ENCODE measurements at places on chromosomes 13 and 19.

DNA sequence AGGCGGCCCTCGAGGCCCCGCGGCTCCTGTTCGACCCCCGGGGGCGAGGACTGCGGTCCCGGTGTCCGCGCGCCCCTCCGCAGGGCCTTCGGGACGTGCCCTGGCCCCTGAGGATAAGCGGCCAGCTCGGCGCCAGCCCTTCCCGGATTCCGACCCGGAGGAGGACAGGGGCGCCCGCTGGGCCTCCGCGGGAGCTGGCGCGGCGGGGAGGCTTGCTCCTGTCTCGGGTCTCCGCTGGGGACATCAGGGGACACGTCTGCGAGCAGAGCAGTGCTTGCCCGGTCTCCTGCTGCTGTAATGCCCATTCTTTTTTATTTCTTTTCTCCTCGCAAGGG lies 829 bp downstream of the B3GLCT start:
- peak; percentile 44 for DNase-seq

DNA sequence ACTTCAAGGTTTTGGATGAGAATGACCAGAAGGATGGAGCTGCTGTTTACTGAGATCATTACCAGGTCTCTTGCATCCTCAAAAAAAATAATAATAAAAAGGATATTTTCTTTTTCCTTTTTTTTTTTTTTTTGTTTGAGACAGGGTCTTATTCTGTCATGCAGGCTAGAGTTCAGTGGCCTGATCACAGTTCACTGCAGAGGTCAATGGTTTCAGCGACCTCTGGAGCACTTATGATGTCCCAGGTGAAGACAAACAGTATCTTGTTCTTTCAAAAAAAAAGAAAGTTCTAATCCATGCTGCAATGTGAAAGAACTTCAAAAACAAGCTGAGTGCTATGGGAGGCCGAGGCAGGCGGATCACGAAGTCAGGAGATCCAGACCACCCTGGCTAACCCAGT lies 30.4 kb upstream of the TPM4 start:
- DNase-seq: no peak

GRCh38 chr19:32010071-32010470 lies 335.3 kb upstream of the ZNF507 start:
- no peak for DNase-seq

GRCh38 chr13:98333486-98333885 lies 156.4 kb upstream of the RNF113B start:
- no peak for DNase-seq

GRCh38 chr13:59531571-59532091 lies 632.1 kb downstream of the DIAPH3 start:
- DNase-seq: peak; percentile 13

- DNase-seq: no peak
These were observed 1677.1 kb downstream of the OLFM4 start for GRCh38 chr13:54705738-54706137.

GRCh38 chr13:112057736-112058518 lies 9.0 kb upstream of the SOX1 start:
- no peak for DNase-seq

GRCh38 chr13:91312324-91312723 lies 35.2 kb upstream of the MIR17HG start:
- DNase-seq: no peak

GRCh38 chr13:110533771-110534670 lies 27.5 kb downstream of the RAB20 start:
- DNase-seq: no peak

- DNase-seq: no peak
These were observed 14.5 kb downstream of the DAZAP1 start for GRCh38 chr19:1421958-1422305.

GRCh38 chr13:51453959-51454703 lies 1.3 kb upstream of the INTS6 start:
- DNase-seq: peak; percentile 41

DNA sequence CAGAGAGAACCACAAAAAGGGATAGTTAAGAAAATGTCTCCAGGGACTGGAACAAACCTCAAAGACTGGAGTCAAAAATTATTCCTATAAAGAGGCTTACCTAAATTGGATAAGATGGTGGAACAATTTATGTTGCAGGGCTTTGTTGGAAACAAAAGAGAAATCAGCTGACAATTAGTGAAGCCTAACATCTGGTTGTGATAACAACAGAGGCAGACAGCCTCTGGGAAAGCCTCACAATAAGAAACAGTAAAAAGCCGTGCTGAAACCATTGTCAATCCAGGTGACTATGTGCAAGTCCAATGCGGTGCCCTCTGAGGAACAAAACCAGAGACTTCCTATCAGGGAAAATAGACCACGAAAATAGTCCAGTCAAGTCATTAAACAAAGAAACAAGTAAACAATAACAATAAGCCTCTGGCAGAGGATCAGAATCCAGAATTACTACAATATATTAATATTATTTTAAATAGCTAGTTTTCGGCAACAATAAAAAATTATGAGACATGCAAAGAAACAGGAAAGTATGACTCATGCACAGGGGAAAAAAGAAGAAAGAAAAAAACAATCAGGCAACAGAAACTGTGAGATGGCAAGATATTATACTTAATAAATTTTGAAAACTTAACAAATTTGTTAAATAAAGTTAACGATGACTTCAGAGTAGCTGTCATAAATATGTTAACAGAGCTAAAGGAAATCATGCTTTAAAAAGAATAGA lies 99.7 kb upstream of the RXFP2 start:
- no peak for DNase-seq

DNA sequence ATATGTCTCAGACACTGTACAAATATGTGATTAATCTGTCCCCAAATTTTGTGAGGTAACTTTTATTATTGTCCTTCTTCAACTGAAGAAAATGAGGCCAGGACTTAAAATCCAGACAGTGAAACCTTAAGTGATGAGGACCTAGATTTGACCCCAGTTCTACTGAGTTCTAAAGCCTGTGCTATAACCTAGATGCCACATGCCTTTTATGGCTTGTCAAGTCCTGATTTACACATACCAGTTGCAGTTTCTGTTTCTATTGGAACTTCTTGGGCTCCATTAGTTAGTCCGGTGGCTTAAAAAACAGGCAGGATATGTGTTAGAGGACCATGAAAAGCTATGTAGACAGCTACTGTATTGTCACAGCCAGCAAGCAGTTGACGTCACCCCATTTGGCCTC lies 436.5 kb upstream of the KLHL1 start:
- DNase-seq: no peak

GRCh38 chr13:30898678-30899241 lies 7.3 kb upstream of the MEDAG start:
- peak; percentile 87 for DNase-seq

- no peak for DNase-seq
These were observed 14.0 kb downstream of the ELF1 start for GRCh38 chr13:41004875-41005693.

- DNase-seq: peak; percentile 21
These were observed 14.5 kb upstream of the CERS4 start for GRCh38 chr19:8194528-8195267.

- no peak for DNase-seq
These were observed at the start of gene BBC3 for GRCh38 chr19:47230921-47231214. Gene BBC3, minus strand, starts transcription at chr19:47231199. Its CDS starts 2,768 bp downstream, at chr19:47228431.

DNA sequence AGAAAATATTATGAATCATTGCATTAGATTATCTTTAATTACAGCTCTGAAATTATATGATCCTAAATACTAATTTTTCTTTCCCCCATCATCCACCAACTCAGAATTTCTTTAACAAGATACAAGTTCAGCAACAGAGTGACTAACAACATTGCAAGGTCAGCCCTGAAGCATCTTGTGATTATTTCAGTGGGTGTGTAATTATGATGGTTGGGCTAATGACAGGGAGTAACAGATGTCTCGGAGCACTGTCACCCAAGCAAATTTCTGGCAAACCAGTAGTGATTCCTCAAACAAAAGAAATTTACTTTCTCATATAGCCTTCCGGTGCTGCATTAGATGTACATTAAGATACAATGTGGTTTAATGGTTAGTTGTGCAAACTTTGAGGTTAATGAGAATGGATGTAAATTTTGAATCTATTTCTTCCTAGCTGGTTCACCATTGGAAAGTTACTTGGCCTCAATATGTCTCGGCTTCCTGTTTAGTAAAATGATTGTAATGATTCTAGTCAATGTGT lies 238.9 kb downstream of the ITGBL1 start:
- DNase-seq: no peak

- no peak for DNase-seq
These were observed 74.3 kb upstream of the LRCH1 start for GRCh38 chr13:46478651-46479050.

DNA sequence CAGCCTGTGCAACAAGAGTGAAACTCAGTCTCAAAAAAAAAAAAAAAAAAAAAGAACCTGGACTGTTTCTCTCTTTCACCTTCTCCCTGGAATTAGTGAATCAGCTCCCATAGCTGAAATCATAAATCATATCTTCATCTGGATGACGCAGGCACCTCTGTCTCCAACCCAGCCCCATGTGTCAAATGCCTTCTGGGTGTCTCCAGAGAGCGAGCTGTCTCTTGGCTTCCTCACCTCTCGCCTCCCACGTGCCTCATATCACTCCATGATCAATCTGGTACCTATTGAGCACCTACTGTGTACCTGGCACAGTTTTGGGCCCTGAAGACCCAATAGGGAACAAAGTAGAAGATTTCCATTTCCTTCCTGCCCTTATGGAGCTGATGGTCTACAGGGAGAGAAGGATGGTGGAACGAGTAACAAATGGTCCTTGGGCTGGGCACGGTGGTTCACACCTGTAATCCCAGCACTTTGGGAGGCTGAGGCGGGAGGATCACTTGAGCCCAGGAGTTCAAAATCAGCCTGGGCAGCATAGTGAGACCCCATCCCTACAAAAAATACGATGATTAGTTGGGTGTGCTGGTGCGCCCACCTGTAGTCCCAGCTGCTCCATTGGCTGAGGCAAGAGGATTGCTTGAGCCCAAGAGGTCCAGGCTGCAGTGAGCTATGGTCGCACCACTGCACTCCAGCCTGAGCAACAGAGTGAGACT lies 2.5 kb downstream of the HSD11B1L start:
- DNase-seq: no peak

DNA sequence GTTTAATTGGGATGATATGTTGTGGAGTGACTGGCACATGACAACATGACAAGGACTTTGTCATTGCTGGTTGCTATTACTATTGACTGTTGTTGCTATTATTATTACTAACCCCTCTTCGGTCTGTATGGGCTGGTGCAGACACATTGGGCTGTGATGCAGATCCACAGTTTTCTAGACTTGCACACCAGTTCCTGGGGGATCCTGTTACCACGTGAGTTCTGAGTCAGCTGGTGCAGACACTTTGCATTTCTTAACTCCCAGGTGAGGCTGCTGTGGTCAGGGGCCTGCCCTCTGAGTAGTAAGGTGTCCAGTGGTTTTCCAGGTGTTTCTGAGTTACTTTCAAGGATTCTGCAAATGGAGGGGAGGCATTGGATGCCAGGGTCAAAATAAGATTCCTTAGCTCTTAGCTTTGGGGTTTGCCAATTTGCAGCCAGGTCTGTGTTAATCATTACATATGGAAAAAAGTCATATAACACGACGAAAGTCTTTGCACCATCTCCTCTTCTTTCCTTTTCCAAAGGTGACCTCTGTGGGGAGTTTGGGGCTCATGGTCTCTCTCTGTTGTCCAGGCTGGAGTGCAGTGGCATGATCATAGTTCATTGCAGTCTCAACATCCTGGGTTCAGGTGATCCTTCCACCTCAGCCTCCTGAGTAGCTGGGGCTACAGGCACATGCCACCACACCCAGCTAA lies 19.3 kb downstream of the BICRA start:
- DNase-seq: no peak

DNA sequence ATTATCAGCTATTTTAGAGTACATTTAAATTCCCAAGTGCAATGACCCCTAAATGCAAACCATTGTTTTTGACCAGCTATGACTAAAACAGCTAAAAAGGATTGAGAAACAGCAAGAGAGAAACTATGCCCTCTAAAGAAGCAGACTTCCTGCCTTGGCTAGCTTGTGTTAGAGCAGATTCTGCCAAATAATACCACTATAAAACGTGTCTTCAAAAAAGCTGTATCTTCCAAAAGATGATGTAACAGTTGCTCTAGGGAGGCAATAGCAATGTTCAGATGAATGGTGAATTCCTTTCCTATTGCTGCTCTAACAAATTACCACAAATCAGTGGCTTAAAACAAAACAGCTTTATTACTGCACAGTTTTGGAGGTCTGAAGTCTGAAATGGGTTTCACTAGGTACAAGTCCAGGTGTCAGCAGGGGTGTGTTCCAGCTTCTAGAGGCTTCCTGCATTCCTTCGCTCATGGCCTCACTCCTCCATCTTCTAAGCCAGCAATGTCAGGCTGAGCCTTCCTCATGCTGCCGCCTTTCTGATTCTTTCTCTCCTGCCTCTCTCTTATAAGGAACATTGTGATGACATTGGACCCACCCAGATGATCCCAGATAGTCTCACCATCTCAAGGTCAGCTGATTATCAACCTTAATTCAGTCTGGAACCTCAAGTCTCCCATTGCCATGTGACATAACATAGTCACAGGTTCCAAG lies 84.5 kb downstream of the LRRC63 start:
- peak; percentile 78 for DNase-seq

- peak; percentile 19 for DNase-seq
These were observed 50.5 kb upstream of the UBE2L5 start for GRCh38 chr13:30371649-30372265.

DNA sequence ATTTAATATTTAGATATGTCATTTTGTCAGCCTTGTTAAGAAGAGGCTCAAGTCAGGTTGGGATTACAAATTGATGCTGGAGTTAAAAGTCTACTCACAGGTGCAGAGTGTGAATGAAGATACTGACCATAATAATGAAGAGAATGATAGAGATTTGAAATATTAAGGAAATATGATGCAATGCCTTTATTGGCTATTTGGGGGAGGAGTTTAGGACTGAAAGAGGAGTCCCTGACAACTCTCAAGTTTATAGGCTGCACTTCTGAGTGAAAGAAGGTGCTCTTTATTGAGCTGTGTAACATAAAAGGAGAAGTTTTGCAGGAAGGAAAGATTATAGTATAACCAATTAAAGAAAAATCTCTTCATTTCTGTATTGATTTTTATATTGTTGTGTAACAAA lies 827.7 kb upstream of the PCDH9 start:
- DNase-seq: no peak

- no peak for DNase-seq
These were observed 1047.5 kb upstream of the SPRY2 start for GRCh38 chr13:81388400-81388799.

DNA sequence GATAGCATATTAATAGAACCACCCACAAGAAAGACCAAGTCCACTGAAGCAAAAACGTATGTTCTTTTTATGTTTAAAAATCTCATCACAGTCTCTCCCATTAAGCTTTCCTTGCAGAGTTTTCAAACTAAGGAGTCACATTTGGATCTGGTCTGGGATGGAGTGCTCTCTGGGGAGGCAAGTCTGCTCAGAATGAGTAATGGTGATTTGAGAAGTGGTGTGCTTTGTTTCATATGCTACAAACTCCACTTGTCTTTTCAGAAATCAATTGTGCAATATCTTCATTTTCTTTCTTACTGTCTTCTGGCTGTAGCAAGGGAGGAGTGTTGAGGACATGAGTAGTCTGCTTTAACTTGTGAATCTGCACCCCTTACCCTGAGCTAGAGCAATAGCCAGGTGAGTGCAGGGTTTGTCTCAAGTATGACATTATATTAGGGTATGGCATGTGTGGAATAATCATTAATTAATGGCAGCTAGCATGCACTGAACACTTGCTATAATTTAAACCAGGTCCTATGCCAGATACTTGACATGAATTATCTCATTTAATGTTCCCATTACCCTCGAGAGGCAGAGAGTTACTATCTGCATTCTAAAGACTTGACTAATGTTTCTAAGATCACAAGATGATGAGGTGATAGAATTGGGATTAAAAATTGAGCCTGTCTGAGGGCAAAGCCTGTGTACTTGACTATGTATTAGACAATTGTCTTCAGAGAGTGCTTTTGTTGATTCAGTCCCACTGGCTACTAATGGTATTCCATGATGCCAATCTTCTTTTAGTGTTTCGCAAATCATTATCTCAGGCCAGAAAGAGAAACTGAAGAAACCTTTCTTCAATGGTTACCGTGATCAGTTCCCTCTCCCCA lies 171.8 kb downstream of the GPC6 start:
- no peak for DNase-seq

All from inflammatory macrophage treated with lipopolysaccharide for 4 hours (primary cell).